ENCODE measurements at places on chromosomes 11 and 22.
A peak's percentile ranks its signal among the peaks of the same experiment; 100 is the strongest.

- DNase-seq, result no peak
Measured at GRCh38 chr11:115182282-115182955, 321.8 kb downstream of the CADM1 start.

GRCh38 chr22:31278626-31279326 lies 13.5 kb downstream of the PIK3IP1 start:
- DNase-seq, result no peak

GRCh38 chr11:67649634-67650510 lies 658 bp downstream of the ACY3 start:
- DNase-seq, result no peak

DNA sequence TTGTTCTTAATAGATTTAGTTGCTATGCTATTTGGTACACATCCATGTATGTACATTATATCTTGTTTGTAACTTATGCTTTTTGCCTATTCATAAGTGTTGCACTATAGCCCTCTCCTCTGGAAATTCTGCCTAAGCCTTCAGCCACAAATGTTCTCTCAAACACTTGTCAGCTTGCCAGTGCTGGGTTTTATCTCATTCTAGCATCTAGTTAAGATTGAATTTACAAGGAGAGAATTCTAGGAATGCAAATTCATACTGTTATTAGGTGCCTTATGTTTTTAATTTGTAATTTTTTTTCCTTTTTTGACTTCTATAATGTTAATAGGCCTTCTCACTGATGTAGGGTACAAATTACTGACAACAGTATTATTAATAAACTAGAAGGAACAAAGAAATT lies 14.6 kb upstream of the CTSC start:
- DNase-seq, result no peak

- DNase-seq, result no peak
Measured at GRCh38 chr11:2698386-2699184, 1.2 kb downstream of the KCNQ1OT1 start.

GRCh38 chr11:70135625-70136059 lies 57.5 kb downstream of the ANO1 start:
- DNase-seq, result no peak

GRCh38 chr11:99925968-99926367 lies 761.1 kb upstream of the ARHGAP42 start:
- no peak for DNase-seq

DNA sequence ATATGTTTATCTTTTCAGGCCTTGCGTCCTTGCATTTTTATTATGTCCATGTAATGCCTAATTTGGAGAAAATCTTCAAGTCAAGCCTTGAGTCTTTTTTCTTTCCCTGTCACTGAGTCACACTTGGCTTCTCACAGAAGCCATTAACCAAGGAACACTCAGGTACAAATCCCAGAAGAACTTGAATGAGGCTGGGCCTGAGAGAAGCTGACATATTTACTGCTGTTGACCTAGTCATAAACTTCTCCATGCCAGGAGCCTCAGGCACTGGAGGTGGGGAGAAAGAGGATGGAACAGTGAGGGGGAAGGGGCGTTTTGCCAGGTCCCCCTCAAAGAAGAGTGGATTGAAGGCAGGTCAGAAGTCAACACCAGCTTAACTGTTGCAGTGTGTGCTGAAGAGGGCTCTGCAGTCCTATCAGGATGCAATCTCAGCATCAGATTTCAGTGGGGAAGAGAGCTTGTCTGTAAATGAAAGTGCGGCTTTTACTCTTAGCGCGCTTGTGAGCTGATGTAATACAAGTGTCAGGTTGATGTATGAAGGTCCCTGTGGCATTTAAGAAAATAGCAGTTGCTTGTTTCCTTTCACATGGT lies 526.0 kb downstream of the ETS1 start:
- DNase-seq, result no peak

DNA sequence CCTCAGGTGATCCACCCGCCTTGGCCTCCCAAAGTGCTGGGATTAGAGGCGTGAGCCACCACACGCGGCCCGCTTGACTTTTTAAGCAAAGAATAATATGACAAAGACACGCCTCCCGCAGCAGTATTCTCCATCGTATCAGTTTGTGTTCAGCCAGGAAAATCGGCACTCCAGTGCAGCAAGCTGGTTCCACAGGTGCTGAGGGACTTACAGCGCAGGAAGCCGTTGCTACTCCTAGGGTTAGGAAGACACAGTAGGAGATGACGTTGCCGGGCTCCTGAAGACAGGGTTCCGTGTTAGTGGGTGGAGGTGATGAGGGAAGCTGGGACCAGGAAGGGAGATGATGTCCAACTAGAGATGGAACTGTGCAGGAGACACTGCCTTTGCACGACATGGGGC lies 65.8 kb upstream of the CECR2 start:
- DNase-seq, result no peak

DNA sequence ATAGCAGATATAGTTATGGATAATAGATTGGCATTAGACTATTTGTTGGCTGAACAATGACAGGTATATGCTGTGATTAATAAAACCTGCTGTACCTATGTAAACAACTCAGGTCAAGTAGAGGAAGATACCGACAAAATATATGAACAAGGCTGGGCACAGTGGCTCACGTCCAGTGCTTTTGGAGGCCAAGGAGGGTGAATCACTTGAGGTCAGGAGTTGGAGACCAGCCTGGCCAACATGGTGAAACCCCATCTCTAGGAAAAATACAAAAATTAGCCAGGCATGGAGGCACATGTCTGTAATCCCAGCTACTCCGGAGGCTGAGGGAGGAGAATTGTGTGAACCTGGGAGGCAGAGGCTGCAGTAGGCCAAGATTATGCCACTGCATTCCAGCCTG lies 14.0 kb upstream of the CHKA start:
- no peak for DNase-seq

DNA sequence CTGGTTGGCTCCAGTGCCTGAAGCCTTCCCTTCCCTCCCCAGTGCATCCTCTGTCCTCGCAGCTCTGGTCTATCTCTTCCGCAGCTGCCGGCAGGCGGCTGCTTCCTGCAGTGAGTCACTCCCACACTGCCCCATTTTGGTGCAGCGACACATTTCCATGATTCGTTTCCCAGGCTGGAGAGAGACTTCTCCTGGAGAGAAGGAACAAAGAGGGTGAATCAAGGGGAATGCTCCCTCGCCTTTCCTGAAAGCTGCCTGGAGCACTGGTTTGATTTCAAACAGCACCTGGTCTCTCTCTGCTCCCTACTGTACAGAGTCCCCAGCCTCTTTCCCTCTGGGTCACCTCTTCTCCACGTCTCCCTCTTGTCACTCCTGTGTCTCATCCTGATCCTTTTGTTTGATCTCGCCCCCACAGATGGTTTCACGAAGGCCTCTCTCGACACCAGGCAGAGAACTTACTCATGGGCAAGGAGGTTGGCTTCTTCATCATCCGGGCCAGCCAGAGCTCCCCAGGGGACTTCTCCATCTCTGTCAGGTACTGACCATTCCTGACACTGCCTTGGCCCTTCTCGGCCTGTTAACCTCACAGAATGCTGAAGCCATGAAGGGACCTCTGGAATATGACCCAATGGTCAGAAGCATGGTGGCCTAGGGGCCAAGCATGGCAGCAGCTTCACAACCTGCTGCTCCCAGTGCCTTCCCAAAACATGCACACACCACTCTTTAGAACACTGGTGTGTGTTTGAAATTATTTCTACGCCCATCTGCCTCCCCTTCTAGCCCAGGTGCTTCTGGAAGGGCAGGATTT lies at the start of gene TMA7B:
TMA7B (plus strand) TSS at position 758 of the 808 bp plus-strand sequence. CDS start 3,978 bp downstream, outside the sequence.
- DNase-seq, result peak; percentile 37

GRCh38 chr11:88292171-88292843 lies 45.2 kb downstream of the CTSC start:
- DNase-seq, result no peak

DNA sequence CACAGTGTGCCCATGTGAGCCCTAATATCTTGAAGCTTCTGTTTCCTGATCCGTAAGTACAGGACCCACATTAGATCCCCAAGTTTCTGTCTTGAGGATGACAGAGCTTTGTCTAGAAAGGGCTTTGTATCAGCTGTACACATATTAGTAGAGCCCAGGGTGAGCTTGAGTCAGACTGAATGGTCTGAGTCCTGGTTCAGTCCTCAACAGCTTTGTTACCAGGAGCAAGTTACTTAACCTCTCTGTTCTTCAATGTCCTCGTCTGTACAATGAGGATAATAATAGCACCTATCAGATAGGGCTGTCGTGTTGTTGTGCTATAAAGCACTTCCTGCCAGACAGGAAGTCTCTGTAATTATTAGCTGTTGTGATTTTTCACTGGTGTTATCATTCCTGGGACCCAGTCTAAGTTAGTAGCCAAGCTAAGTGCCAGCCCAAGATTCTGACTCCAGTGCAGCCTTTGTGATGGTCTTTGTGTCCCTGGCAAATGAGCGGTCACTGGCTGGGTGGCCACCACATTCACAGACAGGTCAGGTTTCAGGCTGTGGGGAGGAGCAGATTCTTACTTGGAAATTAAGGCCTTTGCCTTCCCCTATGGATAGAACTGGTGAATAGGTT lies 6.8 kb downstream of the TOM1 start:
- DNase-seq, result no peak

GRCh38 chr11:71342116-71342515 lies 89.7 kb upstream of the SHANK2 start:
- DNase-seq, result no peak

- no peak for DNase-seq
Measured at GRCh38 chr11:26483108-26483507, 89.0 kb downstream of the MUC15 start.

Data from activated T-cell treated with anti-CD3 and anti-CD28 coated beads for 1 hour (primary cell).